Stimulated activated CD8-positive, alpha-beta memory T cell treated with anti-CD3 and anti-CD28 coated beads, Interleukin-15, amount 100 ng/mL, for 48 hours (primary cell): ENCODE measurements at places on chromosomes 7 and 10.
A peak's percentile ranks its signal among the peaks of the same experiment; 100 is the strongest.

GRCh38 chr10:33199731-33200232 is 134.7 kb downstream of the NRP1 start:
- DNase-seq: no peak

- DNase-seq: no peak
Observed at GRCh38 chr10:130141878-130142277, 5.7 kb downstream of the GLRX3 start.

DNA sequence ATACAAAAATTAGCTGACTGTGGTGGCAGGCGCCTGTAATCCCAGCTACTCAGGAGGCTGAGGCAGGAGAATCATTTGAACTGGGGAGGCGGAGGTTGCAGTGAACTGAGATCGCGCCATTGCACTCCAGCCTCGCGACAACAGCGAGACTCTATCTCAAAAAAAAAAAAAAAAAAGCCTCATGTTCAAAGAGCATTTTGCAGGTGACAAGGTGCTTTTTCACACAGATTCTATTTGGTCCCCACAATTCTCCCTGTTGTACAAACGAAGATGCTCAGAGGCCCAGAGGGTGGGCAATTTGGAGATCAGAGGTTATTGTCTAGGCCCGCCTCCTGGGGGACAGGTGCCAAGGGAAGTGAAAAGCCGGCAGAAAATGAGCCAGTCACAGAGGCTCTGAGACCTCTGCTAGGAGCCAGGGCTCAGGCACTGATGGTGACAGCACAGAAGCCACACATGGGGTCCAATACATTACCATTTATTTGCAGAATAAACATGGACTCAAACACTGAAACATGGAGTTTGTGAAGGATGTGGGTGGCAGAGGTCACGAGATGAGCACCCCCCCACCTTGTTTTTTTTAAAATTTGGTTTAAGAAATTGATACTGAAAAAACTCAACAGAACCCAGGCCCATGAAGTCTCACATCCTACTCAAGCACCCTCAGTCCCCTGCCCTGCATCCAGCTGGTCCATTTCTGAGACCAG is 882 bp upstream of the GAL3ST4 start:
- no peak for DNase-seq

DNA sequence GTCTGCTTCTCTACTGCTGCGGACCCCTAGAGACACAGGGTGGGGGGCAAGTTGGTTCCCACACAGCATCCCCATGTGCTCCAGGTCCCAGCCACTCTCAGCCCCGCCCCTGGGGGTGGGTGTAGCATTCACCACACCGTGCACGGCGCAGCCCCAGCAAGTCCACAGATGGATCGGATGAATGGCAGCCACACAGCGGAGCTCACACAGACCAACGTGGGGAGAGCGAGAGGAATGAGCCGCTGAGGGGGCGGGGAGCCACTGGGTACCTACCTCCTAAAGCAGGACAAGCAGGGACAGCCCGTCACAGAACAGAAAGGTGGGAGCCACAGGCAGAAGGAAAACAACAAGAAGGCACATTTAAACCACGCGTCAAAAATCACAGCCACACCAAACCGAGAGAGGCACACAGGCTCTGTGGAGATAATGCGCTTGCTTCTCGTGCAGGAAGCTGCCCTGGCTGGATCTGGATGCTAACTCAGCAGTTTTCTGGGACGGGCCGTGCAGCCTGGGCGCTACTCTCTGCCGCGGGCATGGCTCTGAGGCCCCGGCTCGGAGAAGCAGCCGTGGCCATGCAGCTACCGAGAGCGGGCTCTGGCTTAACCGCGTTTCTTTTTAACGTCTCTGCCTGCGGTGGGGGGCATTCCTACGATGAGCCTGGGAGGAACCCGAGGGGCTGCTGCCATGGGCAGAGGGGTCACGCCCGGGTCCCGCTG is 102.5 kb downstream of the CYTH3 start:
- no peak for DNase-seq

DNA sequence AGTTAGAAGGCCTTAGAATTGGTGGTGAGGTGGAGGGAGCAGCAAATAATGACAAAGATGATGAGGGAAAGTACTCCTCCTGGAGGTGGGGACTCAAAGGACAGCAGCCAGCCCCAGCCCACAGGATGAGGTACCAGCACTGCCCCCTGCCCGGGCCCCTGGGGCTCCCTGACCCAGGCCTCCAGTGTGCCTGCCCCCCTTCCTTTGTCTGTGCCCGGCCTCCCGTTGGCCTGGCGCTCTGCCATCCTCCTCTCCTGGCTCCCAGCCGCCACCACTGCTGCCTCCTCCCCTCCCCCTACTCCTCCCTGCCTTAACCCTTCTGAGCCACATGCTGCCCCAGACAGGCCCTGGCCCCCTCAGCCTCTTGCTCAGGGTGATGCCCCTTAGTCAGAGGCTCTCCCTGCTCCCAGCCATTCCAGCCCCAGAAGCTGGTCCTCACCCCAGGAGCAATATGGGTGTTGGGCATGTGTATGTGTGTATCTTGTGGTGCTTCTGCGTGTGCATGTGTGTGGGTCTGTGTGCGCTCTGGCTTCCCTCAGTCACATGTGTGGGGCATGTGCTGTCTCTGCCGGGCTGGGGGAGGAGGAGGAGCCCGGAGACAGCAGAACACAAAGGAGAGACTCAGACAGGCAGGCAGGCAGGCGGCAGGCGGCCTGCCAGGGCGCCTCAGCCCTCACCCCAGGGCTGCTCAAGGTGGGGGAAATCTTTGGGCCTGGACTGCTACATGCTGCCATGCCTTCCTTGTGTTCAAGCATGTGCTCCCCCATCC is 2.6 kb downstream of the LDB1 start:
- peak; percentile 50 for DNase-seq

DNA sequence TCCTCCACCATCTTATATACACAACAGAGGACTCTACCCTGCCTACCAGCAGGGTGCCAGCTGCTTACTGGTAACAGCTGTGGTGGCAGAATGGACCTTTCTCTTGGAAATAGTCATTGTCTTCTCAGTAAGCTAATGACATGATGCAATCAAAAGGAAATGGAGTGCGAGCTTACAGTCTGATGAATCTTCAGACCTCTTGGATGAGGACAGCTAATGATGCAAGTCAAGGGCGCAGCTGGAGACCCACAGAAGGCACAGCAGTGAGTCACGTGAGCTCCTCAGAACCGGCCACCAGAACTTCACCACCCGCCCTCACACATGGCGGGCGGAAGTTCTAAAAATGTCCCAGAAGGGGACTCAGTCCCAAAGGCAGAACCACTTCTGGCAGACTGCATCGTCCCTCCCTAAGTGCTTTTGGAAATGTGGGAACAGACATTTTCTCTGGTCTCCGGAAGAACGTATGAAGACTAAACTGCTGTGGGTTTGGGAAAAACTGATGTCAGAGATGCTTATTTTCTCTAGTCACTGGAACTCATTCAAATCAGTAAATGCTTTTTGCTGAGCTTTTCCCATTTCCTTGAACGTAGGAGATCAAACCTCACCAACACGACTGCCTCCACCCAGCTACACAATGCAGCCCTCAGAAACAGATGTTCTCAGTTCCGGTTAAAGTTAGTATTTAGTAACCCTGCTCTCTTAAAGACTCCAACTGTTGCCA is 96.4 kb downstream of the FAS start:
- DNase-seq: no peak

GRCh38 chr7:116214921-116215320 is 4.6 kb downstream of the TES start:
- DNase-seq: no peak

DNA sequence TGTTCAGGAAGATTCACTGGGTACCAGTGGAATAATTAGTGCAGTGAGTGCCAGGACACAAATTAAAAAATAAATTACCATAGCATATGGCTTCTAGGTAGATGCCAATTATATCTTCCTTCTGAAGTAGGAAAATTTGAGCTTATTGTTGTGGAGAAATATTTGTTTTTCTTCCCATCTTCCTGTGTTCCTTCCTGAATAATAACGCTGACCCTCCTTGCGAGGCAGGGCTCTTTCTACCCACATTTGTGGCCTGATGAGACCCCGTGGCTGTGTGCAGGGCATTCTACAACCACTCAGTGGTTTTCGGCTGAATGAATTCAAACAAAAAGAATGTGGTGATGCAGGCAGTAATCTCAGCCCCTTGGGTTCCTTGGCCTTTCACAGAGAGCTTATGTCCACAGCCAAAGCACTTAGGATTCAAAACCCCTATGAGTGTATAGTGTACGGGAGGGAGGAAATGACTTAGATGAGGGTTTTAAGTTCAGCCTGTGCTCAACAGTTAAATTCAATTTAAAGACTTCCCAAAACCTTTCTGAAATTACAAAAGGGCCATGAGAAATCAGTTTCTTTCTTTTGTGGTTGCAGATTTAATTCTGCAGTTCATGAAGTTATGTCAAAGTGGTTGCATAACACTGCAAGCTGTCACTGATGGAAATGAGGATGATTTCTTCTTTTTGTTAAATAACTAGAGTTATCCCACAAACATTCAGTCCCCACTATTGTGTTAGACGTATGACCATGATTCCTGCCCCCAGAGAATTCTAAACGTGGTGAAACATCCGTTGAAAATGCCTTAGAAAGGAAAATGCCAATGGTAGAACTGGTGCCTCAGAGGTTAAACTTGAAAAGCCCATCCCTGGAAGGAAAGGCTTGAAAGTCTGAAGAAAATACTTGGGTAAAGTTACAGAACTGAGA is 255.3 kb downstream of the FZD1 start:
- no peak for DNase-seq
